ENCODE measurements at places on chromosomes 5 and 9.

- DNase-seq = no peak
Observed at GRCh38 chr5:87151547-87151946, 116.1 kb upstream of the RASA1 start.

DNA sequence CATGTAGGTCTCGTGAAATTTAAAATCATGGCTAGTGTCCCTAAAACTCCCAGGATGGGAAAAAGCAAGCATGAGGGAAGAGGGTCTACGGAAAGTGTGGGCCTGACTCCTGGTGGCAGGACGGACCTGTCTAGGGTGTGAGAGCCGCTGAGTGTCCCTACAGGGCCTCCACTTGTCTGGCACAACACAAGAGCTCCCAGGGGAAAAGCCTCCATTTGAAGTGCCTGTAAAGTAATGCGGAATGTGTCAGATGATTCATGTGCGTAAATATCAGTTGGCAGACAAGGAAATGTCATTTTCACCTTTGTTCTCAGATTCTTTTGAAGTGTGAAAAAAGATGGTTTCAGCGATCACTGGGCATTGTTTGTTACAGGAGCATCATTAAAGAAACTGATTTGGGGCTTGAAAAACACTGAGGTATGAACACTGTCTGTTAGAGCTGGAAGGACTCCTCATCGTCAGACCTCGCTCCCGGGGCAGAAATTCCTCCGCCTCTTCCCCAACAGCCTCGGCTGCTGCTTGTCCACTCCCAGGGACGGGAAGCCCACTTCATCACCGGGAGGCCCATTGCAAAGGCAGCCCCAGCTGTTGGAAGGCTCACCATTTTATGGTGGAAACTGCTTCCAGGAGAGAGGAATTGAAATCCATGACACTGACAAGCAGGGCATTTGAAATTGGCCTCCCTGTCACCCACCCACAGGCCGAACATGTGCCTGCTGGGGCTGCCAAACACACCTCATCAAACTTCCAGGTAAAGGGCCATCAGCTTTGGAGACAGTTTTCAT, 240.8 kb downstream of the FSTL4 start:
- no peak for DNase-seq

- DNase-seq = no peak
Observed at GRCh38 chr5:149496166-149496565, 55.1 kb downstream of the CSNK1A1 start.

DNA sequence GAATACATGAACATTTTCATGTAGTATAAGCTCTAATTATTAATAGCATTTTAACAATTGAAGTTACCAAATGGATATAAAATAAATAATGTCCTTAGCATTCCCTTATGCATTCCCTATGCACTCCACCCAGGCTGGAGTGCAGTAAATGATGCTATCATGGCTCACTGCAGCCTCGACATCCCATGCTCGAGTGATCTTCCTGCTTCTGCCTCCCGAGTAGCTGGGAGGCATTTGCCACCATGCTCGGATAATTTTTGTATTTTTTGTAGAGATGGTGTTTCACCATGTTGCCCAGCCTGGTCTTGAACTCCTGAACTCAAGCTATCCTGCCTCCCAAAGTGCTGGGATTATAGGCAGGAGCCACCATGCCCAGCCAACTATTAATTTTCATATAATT, 184.0 kb downstream of the PBX3 start:
- DNase-seq = no peak

DNA sequence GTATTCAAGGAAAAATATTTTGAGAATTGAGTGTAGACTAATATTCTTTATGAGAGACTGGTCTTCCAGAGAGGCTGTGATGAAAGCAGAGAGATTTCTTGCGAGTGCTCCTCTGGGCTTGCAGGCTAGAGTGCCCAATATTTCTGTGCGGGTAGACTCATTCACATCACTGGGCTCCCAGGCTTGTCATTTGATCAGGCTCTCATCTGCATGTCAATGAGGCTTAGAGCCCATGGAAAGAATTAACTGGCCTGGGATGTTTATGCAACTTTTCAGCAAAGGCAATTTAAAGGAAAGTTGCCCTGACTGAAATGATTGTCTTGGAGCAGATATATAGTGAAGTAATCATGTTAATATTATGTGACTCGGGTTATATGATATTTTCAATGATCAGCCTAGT, 42.3 kb downstream of the SNCAIP start:
- DNase-seq = no peak

DNA sequence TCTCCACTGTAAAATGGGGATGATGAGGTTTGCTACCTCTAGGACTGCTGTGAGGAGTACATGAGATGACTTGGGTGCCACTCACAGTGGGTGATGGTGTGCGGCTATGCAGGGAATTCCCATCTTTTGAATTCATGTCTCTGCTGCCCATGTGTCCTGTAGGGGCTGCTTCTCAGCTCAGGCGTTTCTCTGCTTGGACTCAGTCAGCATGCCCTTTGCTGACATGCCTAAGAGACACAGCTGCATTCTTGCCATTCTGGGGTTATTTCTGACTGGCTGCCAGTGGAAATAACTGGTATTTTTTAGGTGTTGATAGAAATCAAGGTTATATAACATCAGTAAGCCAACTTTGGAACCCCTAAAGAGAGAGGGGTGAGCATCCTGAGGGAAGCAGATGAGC, 24.3 kb upstream of the XPA start:
- no peak for DNase-seq

DNA sequence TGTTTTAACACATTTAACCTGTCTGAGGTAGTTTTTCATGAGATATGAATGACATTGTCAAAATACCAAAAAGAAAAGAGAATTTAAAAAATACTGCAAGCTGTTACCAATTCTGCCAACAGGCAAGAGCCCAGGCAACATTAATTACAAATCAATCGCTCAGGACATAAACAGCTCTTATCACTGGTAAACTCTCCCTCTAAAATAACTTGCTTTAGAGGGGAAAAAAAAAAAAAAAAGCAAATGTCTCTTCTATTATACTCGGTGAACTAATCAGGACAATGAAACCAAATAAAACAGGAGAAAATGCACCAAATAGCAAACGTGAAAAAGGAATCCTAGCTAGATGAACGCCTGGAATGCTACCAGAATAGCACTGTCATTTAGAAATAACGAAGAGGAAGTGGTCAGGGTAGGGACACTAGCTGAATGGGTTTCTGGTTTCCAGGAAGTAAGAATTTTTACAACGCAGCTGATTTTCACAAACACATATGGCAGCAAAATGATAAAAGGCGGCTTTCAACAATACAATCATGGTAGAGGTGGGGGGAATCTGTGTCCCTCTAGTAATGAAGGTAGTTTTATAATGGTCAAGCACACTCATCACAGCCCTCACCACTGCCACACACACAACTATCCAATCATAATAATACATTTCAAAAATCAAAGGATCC, 94.9 kb downstream of the DENND1A start:
- no peak for DNase-seq

DNA sequence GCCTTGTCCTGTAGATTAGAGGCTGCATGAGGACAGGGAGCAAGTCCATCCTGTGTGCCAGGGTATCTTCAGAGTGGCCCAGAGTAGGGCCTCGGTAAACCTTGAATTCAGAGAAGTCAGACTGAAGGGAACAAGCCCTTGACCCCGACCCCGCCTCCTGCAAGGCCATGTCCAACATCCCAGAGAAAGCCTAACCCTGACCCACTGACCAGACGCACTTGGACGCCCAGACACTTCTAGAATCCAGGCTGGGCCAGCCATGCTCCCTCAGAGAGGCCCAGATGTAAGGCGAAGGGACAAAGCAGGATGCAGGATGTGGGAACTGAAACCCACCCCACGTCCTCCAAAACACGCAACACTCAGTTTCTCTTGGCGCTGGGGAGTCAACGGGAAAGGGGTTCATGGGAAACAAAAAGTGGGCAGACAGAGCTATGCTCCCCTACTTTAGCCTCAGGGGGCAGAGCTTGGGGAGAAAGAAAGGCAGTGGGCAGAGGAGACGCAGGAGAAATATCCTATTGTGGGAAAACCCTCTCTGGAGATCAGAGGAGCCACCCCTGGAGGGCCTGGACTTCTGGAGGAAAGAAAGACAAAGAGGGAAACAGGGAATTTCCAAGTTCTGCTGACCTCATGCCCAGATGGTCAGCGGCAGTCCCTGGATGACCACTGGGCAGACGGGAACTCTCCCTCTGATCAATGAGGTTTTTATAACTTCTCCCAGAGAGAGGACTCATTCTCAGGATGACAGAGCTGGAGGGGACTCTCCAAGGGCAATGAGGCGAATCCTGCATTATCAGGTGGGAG, 13.0 kb downstream of the TNIP1 start:
- DNase-seq = no peak

DNA sequence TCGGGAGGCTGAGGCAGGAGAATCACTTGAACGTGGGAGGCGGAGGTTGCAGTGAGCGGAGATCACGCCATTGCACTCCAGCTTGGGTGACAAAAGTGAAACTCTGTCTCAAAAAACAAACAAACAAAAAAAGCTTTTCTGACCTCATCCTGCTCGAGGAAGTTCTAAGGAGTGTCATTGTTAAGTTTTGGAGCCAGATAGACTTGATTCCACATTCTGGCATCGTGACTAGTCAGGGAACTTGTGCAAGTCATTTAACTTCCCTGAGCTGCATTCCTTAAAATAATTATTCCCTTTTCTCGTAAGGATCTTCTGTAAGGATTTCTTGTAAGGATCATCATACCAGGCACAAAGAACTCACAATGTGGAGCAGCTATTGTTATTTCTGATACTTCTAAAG, 26.2 kb downstream of the SNX24 start:
- DNase-seq = no peak

GRCh38 chr5:107404595-107405374, 266.0 kb downstream of the EFNA5 start:
- no peak for DNase-seq

- DNase-seq = no peak
Observed at GRCh38 chr5:153490118-153491037, at the start of gene GRIA1. Gene GRIA1 (plus strand): TSS chr5:153490670.

GRCh38 chr9:97919217-97919813, 3.0 kb downstream of the TRMO start:
- DNase-seq = no peak

GRCh38 chr5:116025866-116026265, 6.4 kb upstream of the ARL14EPL start:
- DNase-seq = no peak

GRCh38 chr9:125807079-125807478, 59.9 kb downstream of the PBX3 start:
- DNase-seq = no peak

DNA sequence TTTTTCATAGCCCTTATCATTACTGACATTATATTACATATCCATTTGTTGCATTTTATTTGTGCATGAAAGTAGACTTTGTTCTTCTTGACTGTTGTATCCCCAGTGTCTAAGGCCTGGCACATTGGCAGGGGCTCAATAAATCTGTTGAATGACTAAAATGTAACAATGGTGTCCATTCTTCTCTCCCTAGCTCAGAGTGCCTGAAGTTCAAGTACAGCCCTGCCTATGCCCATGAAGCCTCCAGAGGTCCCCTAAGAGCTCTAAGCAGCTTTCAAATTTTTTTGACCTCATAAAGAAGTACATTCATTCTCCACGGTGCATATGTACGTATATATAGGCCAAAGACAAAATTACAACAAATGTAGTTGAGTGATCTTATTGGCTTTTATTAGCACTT, 4.2 kb upstream of the BSPRY start:
- DNase-seq = no peak

DNA sequence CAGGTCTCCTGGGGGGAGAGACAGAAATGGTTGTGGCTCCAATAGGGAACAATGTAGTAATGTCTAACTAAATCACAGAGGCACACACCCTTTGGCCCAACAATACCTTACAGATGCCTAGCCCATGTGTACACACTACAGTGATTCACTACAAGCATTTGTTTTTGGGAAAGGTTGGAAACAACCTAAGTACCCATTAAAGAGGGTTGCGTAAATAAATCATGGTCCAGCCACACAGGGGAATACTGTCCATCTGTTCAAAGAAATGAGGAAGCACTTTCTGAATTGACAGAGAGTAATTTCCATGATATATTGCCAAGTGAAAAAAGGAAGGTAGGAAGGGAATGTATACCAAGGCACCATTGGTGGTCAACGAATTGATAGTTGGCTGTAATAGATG, 22.0 kb upstream of the GTF3C5 start:
- DNase-seq = no peak

DNA sequence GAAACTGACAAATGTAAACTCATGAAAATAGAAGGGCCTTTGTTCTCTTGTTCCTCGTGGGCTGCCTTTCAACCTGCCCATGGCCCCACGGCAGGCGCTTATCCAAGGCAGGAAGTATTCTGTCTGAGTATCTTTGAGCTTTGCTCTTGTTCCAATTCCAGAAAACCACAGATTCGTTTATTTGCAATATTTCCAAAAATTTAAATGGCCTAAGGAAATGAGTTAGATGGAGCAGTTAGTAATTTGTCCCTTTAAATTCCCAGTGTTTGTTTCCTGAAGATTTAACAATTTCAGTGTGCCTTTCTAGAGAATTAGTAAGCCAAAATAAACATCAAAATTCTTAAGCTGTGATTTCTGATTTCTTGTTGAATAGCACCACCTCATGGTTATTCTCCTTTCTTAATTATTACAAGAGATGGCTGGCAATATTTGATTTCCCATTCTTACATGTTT, 299.4 kb upstream of the RASA1 start:
- DNase-seq = no peak

- DNase-seq = peak; percentile 4
Observed at GRCh38 chr5:57117596-57117995, 56.3 kb upstream of the GPBP1 start.

DNA sequence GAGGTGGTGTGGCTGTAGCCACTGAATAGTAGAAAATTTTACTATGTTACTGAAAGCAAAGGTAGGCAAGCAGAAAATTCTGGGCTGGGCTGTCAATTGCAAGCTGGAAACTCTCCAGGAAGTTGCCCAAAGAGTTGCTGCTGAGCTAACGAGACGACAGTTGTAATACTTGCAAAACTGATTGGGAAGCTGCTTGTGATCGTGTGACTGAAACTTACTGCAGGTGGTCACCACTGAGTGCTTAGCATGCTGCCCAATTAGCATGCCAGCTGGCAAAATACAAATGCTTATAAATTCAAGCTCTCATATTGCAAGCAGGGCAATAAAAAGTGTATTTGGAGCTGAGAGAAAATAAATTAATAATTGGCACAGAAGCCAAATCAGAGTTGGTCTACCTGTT, 758.5 kb upstream of the EDIL3 start:
- no peak for DNase-seq

- DNase-seq = no peak
Observed at GRCh38 chr9:23663536-23663935, 162.5 kb downstream of the ELAVL2 start.

GRCh38 chr5:133203317-133204305, 151.8 kb downstream of the HSPA4 start:
- no peak for DNase-seq

GRCh38 chr5:140544986-140545385, 2.5 kb upstream of the EIF4EBP3 start:
- DNase-seq = no peak

DNA sequence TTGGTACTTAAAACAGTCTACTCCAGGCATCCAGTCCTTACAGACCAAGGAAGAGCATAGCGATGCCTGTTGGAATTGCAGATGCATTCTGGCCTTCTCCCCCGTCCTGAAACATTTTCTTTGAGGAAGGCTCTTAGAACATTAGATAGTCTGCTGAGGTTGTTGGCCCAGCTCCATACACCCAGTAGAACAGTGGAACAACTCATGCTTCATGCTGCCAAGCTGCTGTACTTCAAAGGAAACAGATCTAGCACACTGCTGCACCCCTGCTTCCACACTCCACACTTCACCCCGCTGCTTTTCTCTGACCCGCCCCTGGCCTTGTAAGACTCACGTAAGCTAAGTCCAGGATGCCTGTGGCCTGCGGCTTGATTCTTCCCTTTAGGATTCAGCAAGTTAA, 33.4 kb upstream of the NCS1 start:
- no peak for DNase-seq

Data from stimulated activated CD8-positive, alpha-beta memory T cell treated with anti-CD3 and anti-CD28 coated beads, Interleukin-2, amount 100 ng/mL, for 48 hours (primary cell).